ENCODE measurements at places on chromosomes 6 and 20. TPM values are rescaled to one million over a fixed set of nuclear protein-coding genes. Genes with fewer than 3 reads are reported as not detected.

The SLC22A1 gene
- 1.4 TPM for polyA plus RNA-seq

The PRR18 gene
- polyA plus RNA-seq, result not detected

The KLHDC3 gene
- 232 TPM for polyA plus RNA-seq

The ZFP57 gene
- polyA plus RNA-seq, result not detected

The PAX1 gene
- polyA plus RNA-seq, result not detected

The CST7 gene
- not detected for polyA plus RNA-seq

The PAQR8 gene
- 1.8 TPM for polyA plus RNA-seq

The KIF3B gene
- 53.0 TPM for polyA plus RNA-seq

The CALHM5 gene
- not detected for polyA plus RNA-seq

The RAE1 gene
- polyA plus RNA-seq, result 134 TPM

The KCNK5 gene
- not detected for polyA plus RNA-seq

The SUPT3H gene
- 6.8 TPM for polyA plus RNA-seq

Measured in neural cell (in vitro differentiated cells).